ENCODE measurements at places on chromosomes 5 and 9. TPM values are rescaled to one million over a fixed set of nuclear protein-coding genes. Genes with fewer than 3 reads are reported as not detected.

The CLIC3 gene
- not detected for total RNA-seq

DNA sequence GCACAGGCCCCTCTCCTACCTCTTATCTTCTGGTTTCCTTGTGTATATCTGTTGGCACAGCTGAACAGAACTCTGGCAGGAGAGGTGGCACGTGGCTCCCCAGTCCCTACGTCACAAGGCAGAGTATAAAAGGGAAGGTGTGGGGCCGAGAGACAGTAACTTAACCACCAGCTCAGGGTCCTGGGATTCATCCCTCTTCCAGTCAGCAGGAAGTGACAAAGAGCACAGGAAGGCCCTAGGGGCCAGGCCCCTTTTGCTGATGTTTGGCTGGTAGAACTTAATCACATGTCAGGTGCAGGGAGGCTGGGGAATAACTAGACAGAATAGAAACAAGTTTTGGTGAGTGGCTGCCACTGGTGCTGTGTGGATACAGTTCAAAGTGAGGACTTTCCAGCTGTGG is 4.5 kb upstream of the ICE1 start:
- no peak for DNase-seq

The IFNA2 gene
- not detected for total RNA-seq

GRCh38 chr9:127930231-127931091 is at the start of gene PIP5KL1:
PIP5KL1 (minus strand) TSS chr9:127930777; CDS start chr9:127930752, 25 bp downstream.
- peak; percentile 67 for DNase-seq

DNA sequence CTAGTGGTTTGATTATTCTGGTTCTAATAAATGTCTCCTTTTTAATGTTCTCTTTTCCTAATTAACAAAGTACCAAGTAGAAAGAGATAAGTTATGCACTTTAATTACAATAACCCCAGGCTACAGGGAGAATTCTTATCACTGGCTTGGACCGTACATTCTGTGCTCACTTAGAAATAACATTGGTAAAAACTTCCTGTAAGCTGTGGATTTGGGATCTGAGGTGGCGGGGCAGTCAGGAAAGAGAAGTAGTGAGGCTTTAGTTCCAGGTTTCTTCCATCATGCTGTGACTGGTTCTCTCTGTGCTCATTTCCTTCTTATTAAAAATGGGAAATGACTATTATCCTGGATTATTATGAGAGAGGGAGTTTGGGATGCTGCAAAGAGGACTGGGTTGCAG is 142.0 kb downstream of the EGFLAM start:
- no peak for DNase-seq

DNA sequence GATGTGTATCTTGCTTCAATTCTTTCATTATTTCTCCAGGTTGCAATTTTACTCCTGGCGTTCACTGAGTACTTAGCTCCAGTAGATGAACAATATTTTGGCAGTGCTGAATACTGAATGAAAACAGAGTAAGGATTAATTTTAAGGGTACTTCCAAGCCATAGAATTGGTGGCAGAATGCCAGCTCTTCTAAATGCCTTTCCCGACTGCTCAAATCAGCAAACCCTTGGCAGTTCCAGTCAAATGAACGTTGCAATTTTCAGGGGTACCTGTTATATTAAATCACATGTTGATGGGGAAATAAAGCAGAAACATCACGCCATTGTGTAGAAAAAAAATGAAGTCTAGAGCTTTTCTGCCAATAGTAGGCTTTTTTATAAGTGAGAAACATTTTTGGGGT is 282.4 kb upstream of the RPS23 start:
- no peak for DNase-seq

- no peak for DNase-seq
Measured at GRCh38 chr9:29044959-29045358, 1471.7 kb upstream of the C9orf72 start.

DNA sequence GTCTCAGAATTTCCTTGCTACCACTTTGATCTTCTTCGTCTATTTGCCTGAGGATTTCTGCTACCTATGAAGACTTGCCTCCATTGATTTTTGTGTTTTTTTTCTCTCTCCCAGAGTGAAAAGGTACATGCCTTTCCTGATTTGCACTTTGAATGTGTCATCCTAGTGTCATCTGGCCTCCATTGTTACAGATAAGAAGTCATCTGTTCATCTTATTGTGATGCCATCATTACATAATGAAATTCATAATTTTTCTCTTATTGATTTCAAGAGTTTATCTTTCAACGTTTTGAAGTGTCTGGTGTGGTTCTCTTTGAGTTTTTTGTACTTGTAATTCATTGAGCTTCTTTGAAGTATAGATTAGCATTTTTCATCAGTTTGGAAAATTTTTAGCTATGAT is 144.8 kb downstream of the SH3GL2 start:
- no peak for DNase-seq

The RUFY1 gene
- 31.2 TPM for total RNA-seq

The MAPK9 gene
- 43.7 TPM for total RNA-seq

- no peak for DNase-seq
Measured at GRCh38 chr9:86281593-86282076, 703 bp downstream of the ISCA1 start.

- no peak for DNase-seq
Measured at GRCh38 chr9:2639786-2640185, 18.2 kb downstream of the VLDLR start.

The POC5 gene
- total RNA-seq = 11.9 TPM

The FAT2 gene
- 0.30 TPM for total RNA-seq

DNA sequence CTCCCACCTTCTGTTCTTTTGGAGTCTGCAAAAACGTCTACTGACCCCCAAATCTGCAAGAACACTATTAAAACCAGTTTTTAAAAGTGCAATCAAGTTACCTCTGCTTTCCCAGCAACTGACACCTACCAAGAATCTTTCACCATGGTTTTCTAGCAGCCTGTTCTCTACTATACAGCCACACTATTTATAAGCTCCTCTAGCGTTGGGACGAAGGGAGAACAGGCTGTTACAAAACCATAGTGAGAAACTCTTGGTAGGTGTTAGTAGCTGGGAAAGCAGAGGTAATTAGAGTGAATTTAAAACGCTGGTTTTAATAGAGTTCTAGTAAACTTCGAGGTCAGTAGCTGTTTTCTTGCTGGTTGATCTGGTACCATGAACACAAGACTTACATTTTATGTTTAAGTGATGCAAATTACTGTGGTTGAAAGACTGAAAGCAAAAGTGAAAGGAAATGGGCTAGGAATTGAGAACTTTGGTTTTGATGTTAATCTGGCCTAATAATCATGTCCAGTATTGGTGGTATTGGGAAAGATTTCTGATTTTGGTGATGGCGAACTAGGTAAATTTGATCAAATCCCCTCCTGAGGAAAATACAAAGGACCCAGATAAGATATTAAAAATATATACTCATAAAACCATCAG is 5.3 kb downstream of the MROH2B start:
- no peak for DNase-seq

The CDX1 gene
- not detected for total RNA-seq

DNA sequence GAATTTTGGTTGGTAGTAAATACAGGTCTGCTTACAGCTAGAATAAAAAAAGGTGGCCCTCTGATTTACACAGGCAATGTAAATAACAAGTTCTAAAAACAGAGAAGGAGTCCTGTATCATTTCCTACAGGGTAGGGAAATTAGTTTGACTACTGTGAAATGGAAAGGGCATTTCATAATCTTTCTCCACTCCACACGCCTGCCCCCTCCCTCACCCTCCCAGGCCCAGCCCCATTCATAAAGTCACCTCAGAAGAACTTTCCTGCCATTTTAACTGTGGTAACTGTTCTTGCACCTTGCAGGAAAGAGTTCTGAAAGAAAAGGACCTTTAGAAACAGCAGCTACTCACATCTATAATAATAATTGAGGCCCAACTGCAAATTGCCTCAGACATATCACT is 69.7 kb downstream of the MEF2C start:
- no peak for DNase-seq

DNA sequence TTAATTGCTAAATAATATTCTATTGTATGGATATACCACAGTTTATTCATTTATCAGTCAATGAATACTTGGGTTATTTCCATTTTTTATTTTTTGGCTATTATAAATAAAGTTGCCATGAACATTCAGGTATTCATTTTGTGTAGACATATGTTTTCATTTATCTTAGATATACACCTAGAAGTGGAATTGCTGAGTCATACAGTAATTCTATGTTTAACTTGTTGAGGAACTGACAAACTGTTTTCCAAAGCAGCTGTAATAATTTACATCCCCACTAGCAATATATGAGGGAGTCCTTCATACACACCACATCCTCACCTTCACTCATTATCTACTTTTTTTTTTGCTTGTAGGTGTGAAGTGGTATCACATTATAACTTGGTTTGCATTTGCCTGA is 123.6 kb downstream of the FBN2 start:
- no peak for DNase-seq

The BRINP1 gene
- total RNA-seq = 20.3 TPM

The HSPB3 gene
- total RNA-seq = not detected

DNA sequence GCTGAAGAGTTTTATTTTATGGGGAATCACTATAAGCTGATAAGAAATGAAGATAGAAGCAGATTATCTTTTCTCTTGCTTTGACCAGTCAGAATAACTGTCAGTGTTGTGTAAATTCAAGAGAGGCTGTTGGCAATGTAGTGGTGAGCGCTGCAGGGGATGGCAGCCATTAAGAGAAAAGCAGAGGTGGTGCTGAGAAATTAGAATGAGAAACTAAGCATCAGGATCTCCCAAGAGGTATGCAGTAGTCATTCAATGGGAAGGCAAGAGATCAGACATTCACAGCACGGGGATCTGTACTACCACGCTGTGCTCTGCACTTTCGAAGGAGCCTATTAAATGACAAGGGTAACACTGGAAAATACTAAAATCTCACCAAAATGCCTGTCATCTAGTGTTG is 768.5 kb upstream of the ACO1 start:
- DNase-seq = no peak

The PLPP7 gene
- total RNA-seq = 3.4 TPM

GRCh38 chr5:135662061-135662481 is 83.3 kb upstream of the CXCL14 start:
- no peak for DNase-seq

The TICAM2 gene
- 0.67 TPM for total RNA-seq

DNA sequence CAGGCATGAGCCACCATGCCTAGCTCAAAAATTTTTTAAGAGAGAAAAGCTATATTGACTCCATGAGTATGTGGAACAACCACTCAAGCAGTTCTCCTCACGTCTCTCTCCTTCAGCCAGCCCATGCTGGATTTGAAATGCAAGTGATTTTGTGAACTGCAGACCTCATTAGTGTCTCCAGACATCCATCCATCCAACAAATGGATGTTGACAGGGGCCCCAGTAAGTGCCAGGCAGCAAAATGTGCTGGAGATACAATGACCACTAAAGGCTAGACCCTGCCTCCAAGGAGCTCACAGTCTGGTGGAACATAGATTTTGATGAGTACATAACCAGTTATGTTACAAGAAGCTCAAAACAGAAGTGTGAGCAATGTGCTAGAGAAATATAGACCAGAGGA is 37.1 kb upstream of the PPARGC1B start:
- no peak for DNase-seq

- no peak for DNase-seq
Measured at GRCh38 chr9:128087262-128087661, 19.2 kb downstream of the SLC25A25 start.

The FBP2 gene
- total RNA-seq = not detected

DNA sequence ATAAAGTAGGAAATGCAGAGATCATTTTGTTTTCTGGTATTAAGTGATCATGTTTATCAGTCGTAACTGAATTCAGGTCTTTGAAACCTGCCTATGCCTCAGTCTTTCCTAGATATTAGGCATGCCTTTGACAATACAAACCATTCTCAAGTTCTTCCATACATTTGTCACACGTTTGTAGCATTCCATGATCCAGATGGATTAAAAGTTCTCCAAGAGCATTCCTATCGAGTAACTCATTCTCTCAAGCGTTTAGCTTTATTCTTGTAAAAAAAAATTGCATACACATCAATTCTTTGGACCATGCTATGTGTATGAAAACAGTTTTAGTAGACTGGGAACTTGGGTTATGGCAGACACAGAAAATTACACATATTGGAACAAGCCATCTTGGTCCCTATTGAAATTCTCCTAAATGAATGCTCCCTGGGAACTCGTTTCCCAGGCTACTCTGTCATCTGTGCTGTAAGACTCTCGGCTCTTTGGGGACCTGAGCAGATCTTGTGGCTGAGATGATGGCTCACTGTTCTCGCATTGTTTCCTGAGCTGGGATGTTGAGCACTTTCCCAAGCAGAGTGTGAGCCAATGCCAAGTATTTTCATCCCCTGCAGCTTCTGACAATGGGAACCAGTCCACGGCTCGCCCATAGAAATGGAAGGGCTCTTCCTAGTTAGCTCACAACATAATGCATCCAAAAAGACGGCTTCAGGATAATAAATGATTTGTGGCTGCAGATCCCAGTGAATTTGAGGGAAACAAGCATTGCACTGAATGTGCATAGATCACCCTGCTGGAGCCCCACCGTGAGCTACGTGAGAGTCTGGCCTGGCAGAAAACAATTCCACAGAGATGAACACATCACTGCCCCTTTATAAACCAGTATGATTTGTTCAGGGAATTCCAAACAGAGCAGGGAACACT is 230.2 kb downstream of the IRX1 start:
- DNase-seq = no peak

GRCh38 chr5:147084702-147085101 is 150.1 kb upstream of the STK32A start:
- no peak for DNase-seq

DNA sequence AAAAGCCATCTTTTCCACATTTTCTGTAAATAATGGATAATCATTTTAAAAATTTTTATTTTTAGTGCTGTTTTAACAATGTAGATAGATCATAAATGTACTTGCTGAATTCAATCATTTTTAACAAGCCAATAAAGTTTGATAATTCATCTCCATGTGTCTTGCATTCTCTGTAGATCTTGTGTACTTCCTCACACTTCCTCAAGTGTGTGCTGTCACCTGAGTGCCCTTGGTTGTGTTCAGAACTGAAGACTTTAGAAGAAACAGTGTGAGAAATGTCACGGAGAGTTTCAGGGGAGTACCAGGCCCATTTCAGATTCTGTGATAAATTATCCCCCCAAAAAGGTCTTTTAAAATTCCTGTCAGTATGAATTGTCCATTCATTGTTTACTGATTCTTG is 146.0 kb downstream of the NTRK2 start:
- DNase-seq = no peak

- DNase-seq = no peak
Measured at GRCh38 chr5:148998174-148998797, 64.6 kb downstream of the SH3TC2 start.

- DNase-seq = no peak
Measured at GRCh38 chr9:113258282-113258681, 17.1 kb downstream of the CDC26 start.

DNA sequence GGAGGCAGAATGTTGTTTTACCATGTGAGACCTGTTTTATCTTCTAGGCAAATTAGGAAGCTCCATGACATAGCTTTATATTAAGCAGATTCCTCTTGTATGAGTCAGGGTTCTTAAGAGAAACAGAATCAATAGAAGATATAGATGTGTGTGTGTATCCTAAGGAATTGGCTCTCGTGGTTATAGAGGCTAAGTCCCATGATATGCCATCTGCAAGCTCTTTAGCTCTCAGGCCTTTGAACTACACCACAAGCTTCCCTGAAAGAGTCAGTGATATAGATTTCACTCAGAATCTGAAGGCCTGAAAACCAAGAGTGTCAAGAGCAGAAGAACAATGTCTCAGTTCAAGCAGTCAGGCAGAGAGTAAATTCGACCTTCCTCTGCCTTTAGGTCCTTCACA is 365.8 kb upstream of the ZNF608 start:
- DNase-seq = no peak

The NUTM2G gene
- 0.25 TPM for total RNA-seq
